NCI-H1092 treated with DMSO at 0.1 percent for 48 hours (cell line): ENCODE measurements at places on chromosomes 12 and 14.

DNA sequence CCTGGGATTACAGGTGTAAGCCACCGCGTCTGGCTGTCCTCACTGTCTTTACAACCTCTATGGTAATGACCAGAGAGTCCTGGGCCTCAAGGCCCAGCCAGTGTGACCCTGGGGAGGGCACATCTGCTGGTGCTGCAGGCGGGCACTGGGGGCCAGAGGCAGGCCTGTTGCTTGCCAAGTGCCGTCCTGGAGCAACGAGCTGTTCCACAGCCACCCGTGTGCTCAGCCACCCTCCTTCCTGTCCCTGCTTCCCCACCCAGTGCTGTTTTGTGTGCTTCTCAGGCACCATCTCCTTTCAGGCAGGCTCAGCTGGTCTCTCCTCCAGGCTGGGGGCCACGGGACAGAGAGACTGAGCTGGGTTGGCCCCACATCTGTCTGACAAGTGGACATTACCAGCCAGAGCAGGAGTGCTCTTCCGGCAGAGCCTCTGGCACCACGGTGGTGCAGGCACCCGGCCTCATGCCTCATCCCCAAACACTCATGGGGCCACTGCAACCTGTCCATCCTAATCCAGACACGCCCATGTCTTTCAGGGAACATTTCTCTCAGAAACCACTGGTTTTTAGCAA lies 9.0 kb downstream of the SLC25A47 start:
- no peak for DNase-seq

GRCh38 chr12:92649511-92650227 lies 53.1 kb upstream of the PLEKHG7 start:
- DNase-seq, result peak; percentile 50

- DNase-seq, result no peak
Observed at GRCh38 chr14:104076743-104077142, 8.8 kb upstream of the ASPG start.

DNA sequence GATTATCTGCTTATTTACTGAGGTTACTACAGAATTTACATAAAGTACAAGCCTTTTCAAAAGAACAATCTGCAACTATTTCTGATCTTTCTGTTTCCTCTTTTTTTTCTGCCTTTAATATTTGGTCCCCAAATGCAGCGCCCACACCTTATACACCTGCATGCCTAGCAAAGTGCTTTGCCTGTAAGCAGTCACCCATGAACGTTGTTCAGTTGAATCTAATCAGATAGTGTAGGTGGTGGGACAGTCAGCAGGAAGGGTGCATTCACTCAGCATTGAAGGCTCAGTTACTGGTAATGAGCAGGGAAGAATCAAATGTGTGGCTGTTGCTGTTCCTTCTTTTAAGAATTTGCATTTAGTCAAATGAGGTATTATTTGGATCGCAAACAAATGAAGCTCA lies 108.4 kb downstream of the GPR135 start:
- DNase-seq, result no peak

DNA sequence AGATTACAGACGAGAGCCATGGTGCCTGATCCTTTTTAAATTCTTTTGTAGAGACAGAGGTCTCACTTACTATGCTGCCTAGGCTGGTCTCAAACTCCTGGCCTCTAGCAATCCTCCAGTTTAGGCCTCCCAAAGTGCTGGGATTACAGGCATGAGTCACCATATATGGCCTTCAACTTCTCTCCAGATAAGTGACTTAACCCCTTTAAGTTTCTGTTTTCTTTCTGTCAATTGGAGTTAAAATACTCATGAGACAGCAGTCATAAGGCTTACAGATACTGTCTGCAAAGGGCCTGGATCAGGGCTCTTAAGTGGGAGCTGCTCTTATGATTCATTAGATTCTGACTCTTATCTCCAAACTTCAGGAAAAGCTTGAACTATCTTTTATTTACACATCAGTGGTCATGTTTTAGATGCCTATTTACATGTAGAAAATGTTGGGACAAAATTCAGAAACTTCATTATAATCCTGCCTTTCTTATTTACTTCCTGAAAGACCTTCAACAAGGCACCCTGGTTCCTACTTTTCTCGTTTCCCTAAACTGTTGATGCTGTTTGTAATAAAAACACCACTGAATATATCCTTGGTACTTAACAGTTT lies 271.5 kb upstream of the TBX3 start:
- no peak for DNase-seq

- DNase-seq, result no peak
Observed at GRCh38 chr14:46368275-46368674, 283.3 kb downstream of the RPL10L start.

DNA sequence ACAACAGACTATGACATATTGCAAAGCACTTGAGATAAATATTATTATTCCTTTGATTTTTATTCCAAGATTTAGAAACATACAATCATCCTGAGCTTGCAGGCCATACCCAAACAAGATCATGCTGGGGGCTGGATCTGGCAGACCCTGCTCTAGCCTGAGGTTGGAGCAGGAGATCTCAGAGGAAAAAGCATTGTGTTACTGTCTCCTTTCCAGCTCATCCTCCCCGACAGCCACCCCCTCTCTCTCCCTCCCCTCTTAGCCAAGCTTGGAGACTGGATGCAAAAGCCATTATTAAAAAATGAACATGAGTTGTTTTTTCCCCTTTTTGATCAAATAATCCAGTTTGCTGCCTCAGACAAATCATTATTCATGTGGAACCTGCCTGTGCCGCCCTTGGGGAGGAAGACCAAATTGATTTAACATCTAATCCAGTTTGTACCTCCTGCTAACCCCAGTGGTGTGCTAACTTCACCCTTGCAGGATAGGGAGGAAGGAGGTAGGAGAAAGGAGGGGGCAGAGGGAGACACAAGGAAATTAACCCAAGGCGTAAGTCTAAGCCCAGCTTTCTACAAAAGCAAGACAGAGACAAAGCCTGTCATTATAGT lies 565.8 kb upstream of the TBX3 start:
- DNase-seq, result no peak

- DNase-seq, result no peak
Observed at GRCh38 chr12:120238839-120239445, 26.6 kb downstream of the PXN start.
